M059J (cell line): ENCODE measurements at places on chromosomes 6 and 20. TPM values are rescaled to one million over a fixed set of nuclear protein-coding genes. Genes with fewer than 3 reads are reported as not detected.

The DEFB132 gene
- 0.05 TPM in 1 of 2 replicates, not detected in the other for total RNA-seq

The REPS1 gene
- total RNA-seq = 39.0 and 44.6 TPM in 2 replicates

The RNF182 gene
- total RNA-seq = 19.7 and 26.5 TPM in 2 replicates

The HNF4A gene
- not detected in 2 replicates for total RNA-seq

DNA sequence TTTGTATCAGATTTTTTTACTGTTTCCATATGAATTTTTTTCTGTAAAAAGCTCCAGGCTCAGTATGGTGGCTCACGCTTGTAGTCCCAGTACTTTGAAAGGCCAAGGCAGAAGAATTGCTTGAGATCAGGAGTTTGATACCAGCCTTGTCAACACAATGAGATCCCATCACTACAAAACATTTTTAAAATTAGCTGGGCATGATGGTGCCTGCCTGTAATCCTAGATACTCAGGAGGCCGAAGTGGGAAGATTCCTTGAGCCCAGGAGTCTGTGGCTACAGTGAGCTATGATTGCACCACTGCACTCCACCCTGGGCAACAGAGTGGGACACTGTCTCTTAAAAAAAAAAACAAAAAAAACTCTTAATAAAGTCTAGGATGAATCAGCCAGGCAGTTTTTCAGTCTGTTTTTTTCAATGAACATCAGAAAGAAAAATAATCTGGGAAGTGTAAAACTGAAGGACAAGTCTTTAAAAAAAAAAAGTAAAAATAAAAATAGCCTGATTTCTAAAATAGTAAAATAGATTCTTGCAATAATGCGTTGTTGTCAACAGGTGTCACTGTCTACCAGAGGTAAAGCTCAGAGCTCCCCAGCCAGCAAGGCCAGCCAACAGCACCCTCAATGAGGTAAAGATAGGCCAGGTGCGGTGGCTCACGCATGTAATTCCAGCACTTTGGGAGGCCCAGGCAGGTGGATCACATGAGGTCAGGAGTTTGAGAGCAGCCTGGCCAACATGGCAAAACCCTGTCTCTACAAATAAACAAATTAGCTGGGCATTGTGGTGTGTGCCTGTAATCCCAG is 9.3 kb upstream of the ATG5 start:
- DNase-seq = peak; percentile 59

GRCh38 chr20:17916433-17916891 is 52.1 kb downstream of the SNX5 start:
- DNase-seq = no peak

GRCh38 chr6:122082370-122082769 is 317.1 kb upstream of the HSF2 start:
- no peak for DNase-seq

GRCh38 chr20:61253264-61253639 is 1.2 kb downstream of the CDH4 start:
- DNase-seq = peak; percentile 49

- DNase-seq = peak; percentile 63
These were observed 13.7 kb upstream of the ZNF318 start for GRCh38 chr6:43383021-43383667.

DNA sequence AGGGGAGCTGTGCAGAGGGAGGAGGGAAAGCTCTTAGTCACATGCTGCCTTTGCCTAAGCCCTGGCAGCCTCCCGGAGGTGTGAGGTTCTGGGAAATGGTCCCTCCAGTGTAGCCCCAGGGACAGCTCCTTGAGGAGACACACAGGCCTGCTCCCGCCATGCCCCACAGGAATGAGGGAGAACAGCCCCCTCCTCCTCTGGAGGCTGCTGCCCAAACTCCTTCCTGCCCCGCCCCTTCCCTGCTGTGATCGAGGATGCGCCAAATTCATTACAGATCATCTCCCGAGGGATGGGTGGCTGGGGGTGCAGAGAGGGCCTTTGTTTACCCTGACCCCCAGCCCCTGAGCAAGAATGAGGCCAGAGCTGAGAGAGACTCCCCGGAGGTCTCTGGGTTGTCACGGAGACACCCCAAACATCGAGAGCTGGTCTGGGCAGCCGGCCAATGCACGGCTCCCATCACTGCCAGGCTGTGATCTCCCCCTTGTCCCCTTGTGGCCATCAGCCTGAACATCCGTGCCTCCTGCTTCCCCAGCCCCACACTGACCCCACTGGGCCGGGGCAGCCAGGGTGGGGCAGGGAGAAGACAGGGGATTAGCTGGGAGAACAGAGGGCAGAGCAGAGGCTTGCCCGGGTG is 8.4 kb downstream of the CYP21A2 start:
- DNase-seq = peak; percentile 72

- no peak for DNase-seq
These were observed 394.6 kb downstream of the CBLN4 start for GRCh38 chr20:55610756-55611155.

GRCh38 chr6:38248500-38249234 is 391.1 kb downstream of the BTBD9 start:
- DNase-seq = peak; percentile 92
